ENCODE measurements at places on chromosomes 4 and X.

GRCh38 chrX:24085101-24085500 lies 30.3 kb downstream of the EIF2S3 start:
- H3K4me3 ChIP-seq: peak overlapping the region; percentile 37
- H3K4me1 ChIP-seq: peaks cover 27% of the 10 kb centered on the region
- H3K27ac ChIP-seq: peak overlapping the region; percentile 94
- DNase-seq: no peak
- no peaks in the 10 kb centered on the region for H3K36me3 ChIP-seq

GRCh38 chr4:946517-947471 lies 14.5 kb downstream of the TMEM175 start:
- no peaks in the 10 kb centered on the region for H3K36me3 ChIP-seq
- DNase-seq: no peak
- no peak overlapping the region for H3K4me3 ChIP-seq
- H3K4me1 ChIP-seq: no peaks in the 10 kb centered on the region

DNA sequence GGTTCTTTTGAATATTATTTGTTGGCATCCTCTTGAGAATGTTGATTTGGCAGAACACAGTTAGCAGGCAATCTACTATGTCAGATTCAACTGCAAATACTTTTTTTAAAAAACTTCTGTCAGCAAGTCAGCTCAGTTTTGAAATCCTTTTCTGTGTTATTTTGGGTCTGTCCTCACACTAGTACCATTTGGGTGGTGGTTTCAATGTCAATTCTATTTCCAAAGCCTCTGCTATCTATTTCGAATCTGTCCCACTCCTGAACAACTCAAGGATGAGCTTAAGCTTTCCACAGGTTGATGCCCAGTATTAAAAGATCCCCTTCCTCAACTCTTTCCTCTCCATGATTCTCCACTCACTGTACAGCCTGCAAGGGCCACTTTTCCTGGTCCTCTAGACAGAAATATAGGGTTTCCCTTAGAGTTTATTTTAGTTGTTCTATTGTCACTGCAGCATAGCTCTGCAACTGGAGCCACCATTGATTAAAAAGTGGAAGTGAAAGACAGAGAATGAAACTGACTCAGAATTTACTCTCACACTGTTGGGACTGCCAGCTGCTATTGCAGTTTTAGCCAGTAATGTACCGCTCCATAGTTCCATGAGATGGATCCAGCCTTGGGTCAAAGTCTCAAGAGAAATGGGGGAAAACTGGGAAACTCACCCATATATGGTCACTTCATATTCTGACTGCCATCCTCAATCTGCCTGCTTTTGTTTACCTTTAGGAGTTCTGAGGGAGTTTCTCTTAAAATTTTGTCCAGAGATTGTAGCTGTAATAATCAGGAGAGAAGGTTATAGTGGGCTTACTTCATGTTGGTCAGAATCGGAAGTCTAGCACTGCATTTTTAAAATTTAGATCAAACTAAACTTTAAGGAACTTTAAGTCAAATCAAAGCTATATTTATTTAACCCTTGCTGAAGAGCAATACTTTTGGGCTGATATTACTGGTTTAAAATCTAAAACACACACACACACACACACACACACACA lies 14.6 kb downstream of the HDX start:
- H3K27me3 ChIP-seq: no peaks in the 10 kb centered on the region
- H3K27ac ChIP-seq: no peak overlapping the region
- no peaks in the 10 kb centered on the region for H3K36me3 ChIP-seq
- no peak overlapping the region for H3K4me3 ChIP-seq
- DNase-seq: no peak
- no peaks in the 10 kb centered on the region for H3K4me1 ChIP-seq

DNA sequence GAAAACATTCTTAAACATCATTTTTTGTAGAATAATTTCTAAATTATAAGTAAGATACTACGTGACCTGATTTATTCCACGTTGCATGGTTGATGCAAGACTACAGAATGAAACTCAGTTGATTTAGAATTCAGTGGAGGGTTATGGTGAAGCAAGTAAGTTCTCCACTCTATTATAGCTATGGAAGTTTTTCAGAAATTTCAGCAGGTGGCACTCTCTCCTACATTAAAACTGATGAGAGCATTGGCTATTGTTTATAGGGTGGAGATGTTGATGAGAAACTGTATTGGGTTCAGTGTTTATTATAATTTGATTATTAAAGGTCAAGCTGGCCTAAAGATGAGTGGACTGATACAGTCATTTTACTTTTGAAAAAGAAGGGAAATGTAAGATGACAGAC lies 88.0 kb downstream of the FNIP2 start:
- no peak overlapping the region for H3K4me3 ChIP-seq
- no peaks in the 10 kb centered on the region for H3K4me1 ChIP-seq
- H3K27me3 ChIP-seq: no peaks in the 10 kb centered on the region
- H3K36me3 ChIP-seq: no peaks in the 10 kb centered on the region
- no peak overlapping the region for H3K27ac ChIP-seq
- no peak for DNase-seq

GRCh38 chr4:7581477-7581876 lies 146.7 kb upstream of the PSAPL1 start:
- H3K4me3 ChIP-seq: no peak overlapping the region
- no peaks in the 10 kb centered on the region for H3K4me1 ChIP-seq
- no peak overlapping the region for H3K27ac ChIP-seq
- H3K36me3 ChIP-seq: no peaks in the 10 kb centered on the region
- DNase-seq: no peak

DNA sequence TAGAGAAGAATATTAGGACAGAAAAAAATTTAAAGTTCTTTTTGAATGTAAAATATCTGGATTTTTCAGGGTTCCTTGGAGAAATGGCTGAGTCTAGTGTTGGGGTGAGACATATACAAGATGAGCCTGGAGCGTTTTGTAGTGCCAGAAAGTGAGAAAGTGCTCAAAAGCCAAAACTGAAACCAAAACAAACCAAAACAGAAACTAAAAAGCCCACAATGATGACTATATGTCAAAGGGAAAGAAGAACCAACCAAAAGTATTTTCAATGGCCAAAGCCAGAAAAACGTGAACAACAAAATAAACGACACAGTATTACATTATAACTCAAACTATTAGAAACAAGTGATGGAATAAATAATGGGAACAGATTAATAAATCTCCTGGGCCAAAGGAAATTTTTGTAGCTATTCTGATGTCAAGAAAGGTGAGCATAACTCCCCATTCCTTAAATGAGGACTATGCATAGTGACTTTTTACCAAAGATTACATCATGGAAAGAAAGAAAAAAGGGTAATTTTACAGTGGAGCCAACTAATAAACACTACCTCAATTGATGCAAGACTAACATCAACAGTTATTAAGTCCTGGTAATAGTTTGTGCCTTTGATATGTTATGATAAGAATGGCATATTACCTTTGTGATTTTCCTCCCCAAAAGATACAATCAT lies 1137.6 kb downstream of the C4orf33 start:
- no peak overlapping the region for H3K27ac ChIP-seq
- no peak overlapping the region for H3K4me3 ChIP-seq
- H3K4me1 ChIP-seq: no peaks in the 10 kb centered on the region
- no peaks in the 10 kb centered on the region for H3K27me3 ChIP-seq
- H3K36me3 ChIP-seq: no peaks in the 10 kb centered on the region

GRCh38 chr4:88610771-88611170 lies 18.5 kb downstream of the HERC3 start:
- H3K4me1 ChIP-seq: peaks cover 47% of the 10 kb centered on the region
- no peak overlapping the region for H3K4me3 ChIP-seq
- H3K36me3 ChIP-seq: no peaks in the 10 kb centered on the region

DNA sequence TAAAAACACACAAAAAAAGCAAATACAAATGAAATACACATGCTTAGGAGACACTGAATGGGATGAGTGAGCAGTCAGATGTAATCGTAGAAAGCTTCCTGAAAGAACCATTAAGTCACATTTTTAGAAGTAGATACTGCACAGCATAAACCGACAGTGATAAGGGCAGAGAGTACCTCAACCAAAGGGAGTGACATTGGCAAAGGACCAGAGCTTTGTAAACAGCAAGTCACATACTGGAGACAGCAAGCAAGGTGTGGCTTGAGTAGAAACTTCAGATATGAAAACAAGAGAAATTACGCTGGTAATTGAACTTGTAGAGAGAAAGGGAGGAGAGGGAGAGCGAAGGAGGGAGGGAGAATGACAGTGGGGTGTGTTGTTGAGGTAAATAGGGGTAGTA lies 92.0 kb downstream of the CHRDL1 start:
- no peak overlapping the region for H3K4me3 ChIP-seq
- H3K36me3 ChIP-seq: no peaks in the 10 kb centered on the region
- no peaks in the 10 kb centered on the region for H3K4me1 ChIP-seq
- H3K27me3 ChIP-seq: no peaks in the 10 kb centered on the region

DNA sequence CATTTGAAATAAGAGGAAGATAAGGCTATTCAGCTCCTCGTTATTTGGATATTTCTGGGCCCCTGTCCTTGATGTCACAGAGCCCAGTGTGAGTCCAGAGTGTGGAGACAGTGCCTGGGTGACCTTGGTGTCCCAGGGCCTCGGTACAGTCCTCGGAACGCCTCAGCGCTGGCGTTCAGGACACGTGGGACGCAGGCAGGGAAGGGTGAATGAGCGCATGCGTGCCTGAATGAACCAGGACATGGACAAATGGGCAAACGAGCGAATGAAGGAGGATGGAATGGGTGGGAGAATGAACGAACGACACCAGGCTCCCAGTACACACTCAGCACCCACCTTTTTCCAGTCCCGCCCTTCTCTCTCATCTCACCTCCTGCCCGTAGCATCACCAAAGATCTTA lies 44.2 kb downstream of the EVC start:
- no peak overlapping the region for H3K27ac ChIP-seq
- no peak overlapping the region for H3K4me3 ChIP-seq
- H3K27me3 ChIP-seq: no peaks in the 10 kb centered on the region
- H3K36me3 ChIP-seq: no peaks in the 10 kb centered on the region
- peaks cover 26% of the 10 kb centered on the region for H3K4me1 ChIP-seq

GRCh38 chr4:57154926-57155325 lies 44.7 kb upstream of the IGFBP7 start:
- no peak overlapping the region for H3K4me3 ChIP-seq
- no peaks in the 10 kb centered on the region for H3K36me3 ChIP-seq
- no peaks in the 10 kb centered on the region for H3K27me3 ChIP-seq

Data from PC-9 (cell line).